ENCODE measurements at places on chromosomes 16 and 17. TPM values are rescaled to one million over a fixed set of nuclear protein-coding genes. Genes with fewer than 3 reads are reported as not detected.

KCNH6 gene
- total RNA-seq, result 78.6 TPM

CES3 gene
- 122 TPM for total RNA-seq

DHRS7C gene
- total RNA-seq, result not detected

HASPIN gene
- total RNA-seq, result not detected

BORCS6 gene
- 12.6 TPM for total RNA-seq

DNA sequence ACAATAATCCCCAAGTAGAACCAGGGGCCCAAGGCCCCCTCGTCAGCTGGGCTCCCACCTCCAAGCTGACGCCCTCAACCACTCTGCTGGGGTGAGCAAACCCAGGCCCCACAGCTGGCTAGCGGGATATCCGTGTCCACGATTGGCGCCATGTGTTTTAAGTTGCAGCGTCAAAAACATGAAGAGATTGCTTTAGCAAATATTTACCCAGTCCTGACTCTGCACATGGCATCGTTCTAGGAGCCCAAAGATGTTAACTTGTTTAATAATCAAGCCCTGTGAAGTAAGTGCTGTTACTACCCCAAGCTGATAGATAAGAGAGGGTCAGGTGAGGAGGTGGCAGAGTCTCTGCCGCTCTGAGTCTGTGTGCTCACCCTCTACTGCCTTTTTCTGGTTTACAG, 344 bp upstream of the SEPTIN12 start:
- H3K27me3 ChIP-seq, result no peaks in the 10 kb centered on the region
- H3K27ac ChIP-seq, result no peak overlapping the region
- no peak for DNase-seq
- no peaks in the 10 kb centered on the region for H3K36me3 ChIP-seq

DNA sequence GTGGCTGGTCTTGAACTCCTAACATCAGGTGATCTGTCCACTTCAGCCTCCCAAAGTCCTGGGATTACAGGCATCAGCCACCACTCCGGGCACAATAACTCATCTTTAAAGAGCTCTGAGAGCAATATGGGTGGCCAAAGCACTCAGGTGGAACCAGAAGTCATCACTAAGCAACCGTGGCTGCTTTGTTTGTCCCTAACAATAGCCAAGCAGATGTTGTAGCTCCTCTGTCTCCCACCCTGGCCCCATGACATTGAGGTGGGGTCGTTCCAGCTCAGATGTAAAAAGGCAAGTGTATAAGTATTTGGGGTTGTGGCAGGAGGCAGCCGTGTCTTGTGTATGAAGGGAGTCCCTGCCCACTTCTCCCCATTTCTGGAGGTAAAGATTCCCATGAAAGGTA, 3.7 kb upstream of the SCIMP start:
- H3K36me3 ChIP-seq, result no peaks in the 10 kb centered on the region
- no peak overlapping the region for H3K4me3 ChIP-seq

DNA sequence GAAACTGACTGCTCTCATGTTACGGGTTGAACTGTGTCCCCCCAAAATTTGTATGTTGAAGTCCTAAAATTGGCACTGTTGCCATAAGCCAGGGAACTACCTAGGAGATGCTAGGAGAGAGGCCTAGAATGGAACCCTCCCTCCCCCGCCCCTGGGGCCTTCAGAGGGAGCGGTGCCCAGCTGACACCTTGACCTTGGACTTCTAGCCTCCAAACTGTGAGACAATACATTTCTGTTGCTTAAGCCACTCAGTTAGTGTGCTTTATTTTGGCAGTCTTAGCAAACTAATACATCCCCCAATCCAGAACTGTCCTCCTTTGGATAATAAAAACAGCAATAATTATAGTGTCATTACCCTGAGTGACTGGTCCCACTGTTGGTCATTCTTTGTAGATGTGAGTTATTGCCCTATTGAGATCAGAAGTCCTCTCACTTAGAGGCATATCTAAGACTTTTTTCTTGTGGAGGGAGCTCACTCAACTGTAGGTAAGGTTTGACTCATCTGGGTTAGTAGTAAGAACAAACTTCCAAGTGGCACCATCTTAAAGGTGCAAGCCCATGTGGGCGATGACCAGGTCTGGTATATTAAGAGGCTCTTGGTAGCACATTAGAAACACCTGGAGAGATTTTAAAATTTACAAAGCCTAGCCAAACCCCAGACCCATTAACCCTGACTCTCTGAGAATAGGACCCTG, 93.0 kb upstream of the HLF start:
- DNase-seq, result no peak
- no peaks in the 10 kb centered on the region for H3K36me3 ChIP-seq
- H3K4me3 ChIP-seq, result no peak overlapping the region

- H3K4me3 ChIP-seq, result no peak overlapping the region
- H3K36me3 ChIP-seq, result no peaks in the 10 kb centered on the region
- no peaks in the 10 kb centered on the region for H3K27me3 ChIP-seq
- peak; percentile 83 for DNase-seq
- H3K27ac ChIP-seq, result peak overlapping the region; percentile 99
- peaks cover 26% of the 10 kb centered on the region for H3K4me1 ChIP-seq
Measured at GRCh38 chr17:76529224-76530094, 8.1 kb downstream of the CYGB start.

- no peaks in the 10 kb centered on the region for H3K36me3 ChIP-seq
- no peaks in the 10 kb centered on the region for H3K27me3 ChIP-seq
- H3K27ac ChIP-seq, result peak overlapping the region; percentile 62
- no peak for DNase-seq
- H3K4me1 ChIP-seq, result peaks cover 9% of the 10 kb centered on the region
Measured at GRCh38 chr17:27532269-27533263, 76.3 kb downstream of the KSR1 start.

- no peak overlapping the region for H3K4me3 ChIP-seq
- DNase-seq, result no peak
- H3K27me3 ChIP-seq, result no peaks in the 10 kb centered on the region
- peaks cover 4% of the 10 kb centered on the region for H3K4me1 ChIP-seq
- H3K36me3 ChIP-seq, result peaks cover 76% of the 10 kb centered on the region
- H3K27ac ChIP-seq, result no peak overlapping the region
Measured at GRCh38 chr17:17172001-17172939, 33.9 kb downstream of the PLD6 start.

GRCh38 chr16:57358527-57359095, at the start of gene CCL22:
Gene CCL22, plus strand, starts transcription at chr16:57358783. Its CDS starts 34 bp downstream, at chr16:57358817.
- H3K27me3 ChIP-seq, result no peaks in the 10 kb centered on the region
- H3K27ac ChIP-seq, result peak within 1 kb of the TSS; percentile 13
- no peaks in the 10 kb centered on the region for H3K36me3 ChIP-seq
- no peak within 1 kb of the TSS for H3K4me3 ChIP-seq
- DNase-seq, result peak; percentile 76
- H3K4me1 ChIP-seq, result peaks cover 7% of the 10 kb centered on the region

GRCh38 chr16:24352746-24353145, 96.6 kb downstream of the CACNG3 start:
- H3K36me3 ChIP-seq, result no peaks in the 10 kb centered on the region
- H3K4me3 ChIP-seq, result no peak overlapping the region
- no peaks in the 10 kb centered on the region for H3K4me1 ChIP-seq
- no peaks in the 10 kb centered on the region for H3K27me3 ChIP-seq

DNA sequence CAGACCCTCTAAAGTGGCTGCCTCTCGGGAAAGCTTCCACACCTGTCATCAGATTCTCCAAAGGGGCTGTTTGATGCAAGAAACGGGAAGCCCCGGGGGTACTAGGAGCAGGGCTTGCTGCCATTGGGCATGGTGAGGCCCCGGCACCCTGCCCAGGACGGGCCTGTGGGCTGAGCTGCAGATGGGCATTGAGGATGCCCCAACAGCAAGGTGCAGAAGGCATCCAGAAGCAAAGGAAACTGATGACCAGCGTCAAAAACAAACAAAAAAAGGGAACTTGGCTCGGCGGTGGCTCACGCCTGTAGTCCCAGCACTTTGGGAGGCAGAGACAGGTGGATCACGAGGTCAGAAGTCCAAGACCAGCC, 1.5 kb upstream of the LIMD2 start:
- peak overlapping the region; percentile 89 for H3K27ac ChIP-seq
- no peaks in the 10 kb centered on the region for H3K27me3 ChIP-seq
- H3K36me3 ChIP-seq, result no peaks in the 10 kb centered on the region
- no peak for DNase-seq
- H3K4me1 ChIP-seq, result peaks cover 31% of the 10 kb centered on the region

Data from Peyer's patch (tissue), 4 donors.